EL (cell line): ENCODE measurements at places on chromosomes 5 and 9.
A peak's percentile ranks its signal among the peaks of the same experiment; 100 is the strongest.

GRCh38 chr9:115730845-115731244, 422.7 kb upstream of the PAPPA start:
- peak; percentile 33 for DNase-seq

DNA sequence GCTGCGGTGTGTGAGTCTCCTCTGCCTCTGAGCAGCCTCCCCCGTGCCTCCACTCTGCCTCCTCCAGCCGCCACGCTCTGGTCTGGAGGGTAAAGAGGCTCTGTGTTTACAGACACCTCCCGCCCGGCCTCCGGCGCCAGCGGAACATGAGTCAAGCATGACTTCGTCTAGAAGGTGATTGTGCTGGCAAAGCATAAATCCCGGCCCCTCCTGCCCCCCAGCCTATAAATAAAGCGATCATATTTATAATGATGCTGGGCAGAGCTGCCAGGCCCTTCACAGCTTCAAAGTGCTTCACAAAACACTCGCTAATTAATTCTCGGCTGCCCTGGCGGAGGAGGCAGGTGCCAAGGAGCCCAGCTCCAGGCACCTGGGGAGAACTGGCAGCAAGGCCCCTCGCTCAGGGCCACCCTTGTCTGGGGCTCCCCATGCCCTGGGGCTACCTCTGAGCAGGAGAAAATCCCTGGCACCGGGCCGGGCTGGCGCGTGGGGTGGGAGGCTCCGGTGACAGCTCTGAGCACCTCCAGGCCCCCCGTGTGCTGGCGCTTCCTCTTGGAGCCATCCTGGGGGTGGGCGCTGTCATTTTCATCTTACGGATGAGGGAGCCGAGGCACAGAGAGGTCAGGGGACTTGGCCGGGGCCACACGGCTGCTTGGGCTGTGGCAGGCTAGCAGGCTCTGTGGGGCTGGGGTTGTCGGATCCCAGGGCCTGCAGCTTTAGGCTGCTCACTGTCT, 87.8 kb downstream of the RXRA start:
- peak; percentile 86 for DNase-seq

- DNase-seq = no peak
Observed at GRCh38 chr9:107667231-107668070, 177.9 kb upstream of the KLF4 start.

- DNase-seq = no peak
Observed at GRCh38 chr9:128231638-128232527, 28.7 kb downstream of the DNM1 start.

DNA sequence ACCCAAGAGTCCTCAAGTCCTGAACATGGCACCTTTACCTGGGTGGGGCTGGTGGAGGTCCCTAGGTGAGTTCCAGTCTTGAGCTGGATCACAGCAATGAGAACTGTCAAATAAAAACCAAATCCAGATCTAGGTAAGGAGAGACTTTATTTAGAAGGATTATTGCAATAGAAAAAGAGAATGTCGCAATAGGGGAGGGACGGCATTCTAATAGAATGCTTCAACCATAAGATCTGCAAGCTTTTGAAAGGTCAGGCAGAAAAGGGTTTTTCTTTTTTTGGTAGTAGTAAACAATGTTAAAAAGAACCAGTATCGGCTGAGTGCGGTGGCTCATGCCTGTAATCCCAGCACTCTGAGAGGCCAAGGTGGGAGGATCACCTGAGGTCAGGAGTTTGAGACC, 5.2 kb upstream of the GCNT1 start:
- peak; percentile 35 for DNase-seq
